ENCODE measurements at places on chromosomes 3 and 15.

DNA sequence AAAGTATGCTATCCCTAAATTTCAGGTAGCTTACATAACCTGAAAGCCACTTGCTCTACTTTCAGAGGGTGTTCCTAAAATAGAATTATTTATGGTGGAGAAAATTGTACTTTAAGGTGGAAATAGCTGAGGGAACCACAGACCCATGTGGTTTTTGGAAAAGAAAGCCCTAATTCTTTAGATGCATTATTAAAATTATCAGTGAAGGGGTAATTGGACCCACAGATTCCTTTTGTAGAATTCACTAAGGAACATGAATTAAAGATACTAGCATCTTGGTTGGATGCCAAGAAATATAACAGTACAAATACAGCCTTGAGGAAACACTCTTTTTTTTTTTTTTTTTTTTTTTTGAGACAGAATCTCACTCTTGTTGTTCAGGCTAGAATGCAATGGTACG lies 37.8 kb downstream of the DPPA2 start:
- no peak for DNase-seq

- no peak for DNase-seq
These were observed 254.7 kb downstream of the SOX2 start for GRCh38 chr3:181966393-181966792.

DNA sequence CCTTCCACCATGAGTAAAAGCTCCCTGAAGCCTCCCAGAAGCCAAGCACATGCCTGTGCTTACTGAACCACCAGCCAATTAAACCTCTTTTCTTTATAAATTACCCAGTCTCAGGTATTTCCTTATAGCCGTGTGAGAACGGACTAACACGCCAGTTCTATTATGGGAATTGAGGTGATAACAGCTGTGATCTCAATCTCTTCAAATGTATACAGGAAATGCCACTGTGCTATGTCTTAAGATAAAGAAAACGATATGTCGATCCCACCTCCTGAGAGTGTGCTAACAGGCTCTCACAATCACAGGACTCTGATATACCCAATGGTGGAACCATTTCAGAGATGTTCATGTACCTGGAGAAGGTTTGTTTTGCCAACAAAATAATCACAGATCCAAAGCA lies 26.2 kb downstream of the CHSY1 start:
- DNase-seq = no peak

GRCh38 chr3:1191026-1191425 lies 98.2 kb downstream of the CNTN6 start:
- DNase-seq = no peak

- no peak for DNase-seq
These were observed 45.5 kb upstream of the SUCLG2 start for GRCh38 chr3:67699882-67700281.

GRCh38 chr15:65326117-65326526 lies 21.6 kb downstream of the RNU5B-1 start:
- no peak for DNase-seq

DNA sequence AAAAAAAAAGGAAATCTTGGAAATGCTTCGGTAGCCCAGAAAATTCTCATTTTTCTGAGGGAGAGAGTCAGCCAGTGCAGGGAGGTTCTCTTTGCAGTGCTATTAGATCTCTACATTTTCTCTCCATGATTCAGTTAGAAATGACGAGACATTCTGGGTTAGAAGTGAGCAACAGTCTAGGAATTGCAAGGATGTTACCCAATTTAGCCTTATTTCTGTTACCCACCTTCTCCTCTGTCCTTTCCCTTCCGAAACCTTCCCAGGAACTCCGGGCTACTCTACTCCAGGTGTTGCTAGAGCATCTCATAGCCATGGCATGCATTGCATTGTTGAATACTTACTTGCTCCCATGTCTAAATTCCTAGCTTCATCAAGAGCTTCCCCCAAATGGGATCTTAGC lies 106.8 kb downstream of the EDEM1 start:
- DNase-seq = no peak

GRCh38 chr3:52539010-52539653 lies 2.7 kb downstream of the UQCC5 start:
- DNase-seq = no peak

DNA sequence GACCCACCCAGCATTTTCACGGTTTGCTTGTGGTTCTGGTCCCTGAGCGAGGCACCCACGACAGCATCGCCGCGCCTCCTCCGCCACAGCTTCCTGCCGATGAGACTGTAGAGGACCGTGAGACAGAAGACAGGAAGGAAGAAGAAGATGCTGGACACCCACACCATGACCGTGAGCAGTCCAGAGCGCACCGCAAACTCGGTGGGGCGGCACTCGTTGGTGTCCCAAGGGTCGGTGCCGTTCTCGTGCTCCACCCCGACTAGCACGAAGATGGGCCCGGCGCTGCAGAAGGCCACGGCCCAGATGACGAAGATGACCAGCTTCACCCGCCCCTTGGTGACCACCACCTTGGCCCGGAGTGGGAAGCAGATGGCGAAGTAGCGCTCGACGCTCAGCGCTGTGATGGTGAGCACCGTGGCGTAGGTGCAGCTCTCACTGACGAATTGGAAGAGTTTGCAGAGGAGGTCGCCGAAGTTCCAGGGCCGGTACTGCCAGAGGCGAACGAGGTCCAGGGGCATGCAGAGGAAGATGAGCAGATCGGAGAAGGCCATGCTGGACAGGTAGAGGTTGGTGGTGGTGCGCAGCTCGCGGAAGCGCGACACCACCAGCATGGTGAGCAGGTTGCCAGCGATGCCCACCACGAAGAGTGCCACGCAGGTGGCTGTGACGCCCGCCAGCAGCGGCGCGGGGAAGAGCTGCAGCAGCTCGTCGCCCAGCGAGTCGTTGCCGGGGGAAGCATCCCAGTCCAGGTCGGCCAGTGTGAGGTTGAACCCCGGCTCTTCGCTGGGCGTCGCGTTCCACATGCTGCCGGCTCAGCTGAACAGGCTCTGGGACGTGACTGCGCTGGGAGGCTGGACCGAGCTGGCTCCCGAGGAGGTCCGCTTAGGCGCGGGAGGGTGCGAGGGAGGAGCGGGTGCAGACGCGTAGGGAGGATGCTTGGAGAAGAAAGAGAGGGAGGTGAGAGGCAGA lies at the start of gene GHSR:
TSS of gene GHSR (minus strand) at position 846 of the 969 bp plus-strand sequence. CDS start at position 803, 43 bp downstream.
- no peak for DNase-seq

GRCh38 chr15:37794947-37795346 lies 139.5 kb upstream of the TMCO5A start:
- DNase-seq = no peak

DNA sequence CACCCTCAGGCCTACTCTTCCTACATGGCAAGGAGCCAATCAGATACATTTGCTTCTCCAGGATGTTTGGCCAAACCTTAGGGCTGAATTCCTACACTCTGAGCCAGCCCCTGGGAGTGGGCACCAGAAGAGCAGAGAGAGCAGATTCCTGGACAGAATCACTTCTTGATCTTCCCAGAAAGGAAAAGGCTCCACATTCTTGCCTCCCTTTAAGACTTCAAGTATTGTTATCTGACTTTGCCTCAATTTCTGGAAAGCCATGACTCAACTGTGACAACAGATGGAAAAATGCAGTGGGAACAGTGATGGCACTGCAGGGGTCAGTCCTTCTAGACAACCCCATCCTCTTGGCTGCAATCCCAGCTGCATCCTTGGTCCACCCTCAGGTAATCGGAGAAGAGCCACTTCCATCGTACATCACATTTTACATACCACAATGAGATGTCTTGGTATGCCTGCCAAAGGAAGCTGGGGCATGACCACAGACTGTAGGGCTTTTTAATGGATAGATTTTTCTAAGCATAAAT lies 21.0 kb downstream of the SLCO2A1 start:
- DNase-seq = no peak

DNA sequence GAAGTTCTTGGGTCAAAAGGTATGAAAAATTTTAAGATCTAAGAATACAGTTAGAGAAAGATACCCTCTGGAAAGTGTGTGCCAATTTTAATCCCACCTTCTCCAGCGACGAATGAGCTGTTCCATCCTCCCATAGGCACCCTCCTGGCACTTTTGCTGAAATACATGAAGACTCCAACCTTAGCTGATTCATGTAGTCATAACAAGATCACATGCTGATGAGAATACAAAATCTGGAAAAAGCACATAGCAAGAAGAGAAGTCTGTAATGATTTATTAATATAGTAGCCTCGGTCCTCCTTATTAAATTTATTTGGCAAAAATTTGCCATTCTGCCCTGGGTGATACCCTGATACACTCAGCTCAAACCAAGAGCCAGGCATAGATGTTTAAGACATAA lies 88.9 kb downstream of the CCR1 start:
- DNase-seq = no peak

DNA sequence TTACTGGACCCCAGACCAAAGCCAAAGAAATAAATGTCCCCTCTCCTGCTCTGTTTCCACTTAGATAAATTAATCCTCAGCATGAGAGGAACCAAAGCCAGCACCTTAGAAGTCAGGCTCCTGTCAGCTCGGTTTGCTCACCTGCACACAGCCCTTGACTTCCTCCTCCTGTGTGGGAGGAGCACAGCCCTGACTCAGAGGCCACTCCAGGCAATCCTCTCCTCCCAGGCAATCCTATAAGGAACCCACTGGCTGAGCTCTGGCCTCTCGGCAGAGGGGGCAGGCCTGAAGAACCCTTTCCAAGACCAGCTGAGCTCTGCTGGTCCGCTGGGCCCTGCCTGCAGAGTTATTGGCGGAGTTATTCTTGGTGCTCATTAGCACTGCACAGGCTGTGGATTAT lies 30.8 kb downstream of the LIPC start:
- no peak for DNase-seq

DNA sequence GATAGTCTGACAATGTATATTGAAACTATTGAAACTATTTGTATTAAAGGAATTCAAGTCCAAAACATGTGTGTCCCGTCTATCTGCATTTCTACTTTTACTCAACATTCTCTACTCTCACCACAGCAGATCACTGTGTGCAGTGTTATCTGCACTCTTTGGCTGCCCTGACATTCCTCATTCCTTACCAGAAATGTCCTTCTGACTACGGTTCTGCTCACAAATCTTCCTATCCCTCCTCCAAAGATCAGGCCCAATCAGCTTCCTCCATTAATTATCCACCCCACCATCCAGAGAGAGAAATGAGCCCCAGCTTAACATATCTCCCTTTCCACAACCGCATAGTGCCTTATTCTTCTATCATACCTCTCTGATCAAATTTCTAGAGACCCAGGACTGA lies 94.7 kb downstream of the TBL1XR1 start:
- no peak for DNase-seq

GRCh38 chr15:49255966-49256759 lies 86.1 kb downstream of the GALK2 start:
- no peak for DNase-seq

DNA sequence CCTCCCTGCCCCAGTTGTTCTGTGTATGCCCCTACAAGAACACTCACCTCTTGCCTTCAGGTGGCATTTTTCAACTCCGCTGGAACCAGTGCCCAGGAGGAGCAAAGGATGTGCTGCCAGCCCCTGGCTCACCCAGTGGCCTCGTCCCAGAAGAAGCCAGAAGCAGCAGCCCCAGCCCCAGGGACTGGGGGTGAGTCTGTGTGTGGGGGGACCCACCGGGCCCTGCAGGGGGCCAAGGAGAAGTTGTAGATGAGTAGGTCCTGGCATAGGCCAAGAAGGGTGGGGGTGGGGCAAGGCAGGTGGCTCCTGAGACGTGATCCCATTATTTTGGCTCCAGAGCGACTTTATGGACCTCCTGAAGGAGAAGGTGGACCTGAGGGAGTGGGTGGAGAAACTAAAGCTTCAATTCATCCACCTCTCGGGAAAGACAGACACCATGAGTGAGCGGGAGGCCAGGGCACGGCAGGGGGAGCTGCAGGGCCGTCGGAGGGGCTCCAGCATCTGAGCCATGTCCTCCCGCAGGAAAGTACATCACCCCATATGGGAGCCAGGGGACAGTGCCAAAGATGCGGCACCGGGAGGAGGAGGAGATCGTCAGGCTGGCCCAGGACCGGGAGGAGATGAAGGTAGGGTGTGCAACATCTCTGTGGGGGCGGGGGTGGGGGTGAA lies 29.3 kb downstream of the NGRN start:
- DNase-seq = no peak

DNA sequence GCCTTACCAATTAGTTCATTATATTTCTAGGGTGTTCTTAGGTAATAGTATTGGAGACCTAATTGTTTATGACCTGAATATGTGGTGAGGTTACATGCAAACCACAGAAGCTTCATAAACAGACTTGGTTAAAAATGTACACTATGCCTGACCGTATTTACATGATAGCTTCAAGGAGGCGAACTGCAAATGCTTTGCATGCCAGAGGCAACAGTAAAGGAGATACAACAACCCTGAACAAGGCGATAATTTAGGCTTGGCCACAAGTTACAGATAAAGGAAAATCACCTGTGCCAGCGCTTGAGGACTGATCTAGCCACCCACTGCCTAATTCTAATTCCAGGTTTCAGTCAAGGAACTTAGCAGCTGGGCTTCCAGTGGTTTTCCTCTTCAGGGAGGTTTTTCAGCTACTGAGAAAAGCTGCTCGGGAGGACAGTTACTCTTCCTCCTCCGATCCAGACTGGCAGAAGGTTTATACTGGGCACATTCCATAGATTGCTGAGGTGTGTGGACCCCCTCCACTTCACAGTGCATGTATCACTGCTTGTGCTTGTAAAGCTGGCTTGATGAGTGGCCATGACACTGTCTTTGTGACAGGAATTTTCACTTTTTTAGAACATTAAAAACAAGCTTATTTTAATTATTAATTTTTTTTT lies 95.6 kb downstream of the DHX36 start:
- DNase-seq = no peak

- DNase-seq = no peak
These were observed 136.6 kb upstream of the SETMAR start for GRCh38 chr3:4166540-4166939.

DNA sequence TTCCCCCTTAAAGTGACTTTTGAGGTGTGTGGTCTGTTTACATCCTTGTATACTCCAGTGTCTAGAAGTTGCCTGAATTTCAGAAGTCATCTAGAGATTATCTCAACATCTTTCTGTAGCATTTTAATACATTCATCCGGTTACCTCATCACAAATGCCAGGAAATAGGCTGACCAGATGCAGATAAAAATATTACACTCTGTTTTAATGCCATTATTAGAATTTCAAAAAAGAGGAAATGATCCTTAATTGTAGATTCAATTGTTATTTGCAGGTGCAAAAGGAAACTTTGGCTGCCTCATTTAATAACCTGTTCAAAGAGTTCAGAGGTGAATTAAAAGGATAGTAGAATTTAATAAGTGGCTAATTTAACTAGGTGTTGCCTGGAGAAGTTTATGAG lies 290.9 kb downstream of the C3orf38 start:
- DNase-seq = no peak

DNA sequence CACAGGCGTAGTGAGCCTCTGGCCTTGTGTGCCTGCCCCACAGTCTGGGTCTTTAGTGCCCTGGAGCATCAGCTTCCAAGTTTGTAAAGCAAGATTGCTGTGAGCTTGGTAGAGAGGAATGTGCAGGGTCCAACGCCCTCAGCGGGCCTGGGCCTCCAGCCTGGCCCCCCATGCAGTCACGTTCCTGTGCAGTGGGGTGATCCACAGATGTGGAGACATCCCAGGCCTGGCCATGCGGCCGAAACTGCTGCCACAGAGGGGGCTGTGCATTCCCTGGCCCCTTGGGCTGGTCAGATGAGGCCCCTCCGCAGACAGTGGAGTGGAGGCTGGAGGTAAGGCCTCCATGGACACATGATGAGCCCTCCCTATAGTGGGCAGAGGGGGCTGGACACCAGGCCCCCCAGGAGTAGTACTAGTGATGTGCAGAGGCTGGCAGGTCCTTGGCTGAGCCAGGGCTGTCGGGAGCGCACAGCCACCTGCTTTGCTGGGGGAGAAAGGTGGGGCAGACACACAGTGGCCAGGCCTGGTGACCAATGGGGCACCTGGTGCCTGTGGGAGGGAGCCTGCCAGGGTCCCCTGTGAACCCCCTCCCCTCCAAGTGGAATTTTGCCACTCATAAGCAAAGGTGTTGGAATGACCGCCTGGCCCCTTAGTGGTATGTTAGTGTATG lies 71.5 kb downstream of the EFCAB12 start:
- DNase-seq = no peak
